ENCODE measurements at places on chromosomes 4 and X.

GRCh38 chrX:100609591-100609990 lies 24.9 kb downstream of the TNMD start:
- no peaks in the 10 kb centered on the region for H3K27me3 ChIP-seq
- no peaks in the 10 kb centered on the region for H3K36me3 ChIP-seq
- no peak overlapping the region for H3K4me3 ChIP-seq
- no peaks in the 10 kb centered on the region for H3K4me1 ChIP-seq
- DNase-seq = no peak
- no peak overlapping the region for H3K27ac ChIP-seq

DNA sequence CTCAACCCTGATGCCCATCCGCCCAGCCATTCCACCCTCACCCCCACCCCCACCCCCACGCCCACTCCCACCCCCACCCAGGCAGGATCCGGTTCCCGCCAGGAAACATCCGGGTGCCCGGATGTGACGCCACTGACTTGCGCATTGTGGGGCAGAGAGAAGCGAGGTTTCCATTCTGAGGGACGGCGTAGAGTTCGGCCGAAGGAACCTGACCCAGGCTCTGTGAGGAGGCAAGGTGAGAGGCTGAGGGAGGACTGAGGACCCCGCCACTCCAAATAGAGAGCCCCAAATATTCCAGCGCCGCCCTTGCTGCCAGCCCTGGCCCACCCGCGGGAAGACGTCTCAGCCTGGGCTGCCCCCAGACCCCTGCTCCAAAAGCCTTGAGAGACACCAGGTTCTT lies at the start of gene MAGEA1:
TSS of gene MAGEA1 (plus strand) at position 154 of the 400 bp plus-strand sequence. CDS start 3,106 bp downstream, outside the sequence.
- H3K27me3 ChIP-seq = no peaks in the 10 kb centered on the region
- no peak within 1 kb of the TSS for H3K27ac ChIP-seq
- H3K4me3 ChIP-seq = no peak within 1 kb of the TSS
- H3K4me1 ChIP-seq = no peaks in the 10 kb centered on the region
- no peaks in the 10 kb centered on the region for H3K36me3 ChIP-seq

DNA sequence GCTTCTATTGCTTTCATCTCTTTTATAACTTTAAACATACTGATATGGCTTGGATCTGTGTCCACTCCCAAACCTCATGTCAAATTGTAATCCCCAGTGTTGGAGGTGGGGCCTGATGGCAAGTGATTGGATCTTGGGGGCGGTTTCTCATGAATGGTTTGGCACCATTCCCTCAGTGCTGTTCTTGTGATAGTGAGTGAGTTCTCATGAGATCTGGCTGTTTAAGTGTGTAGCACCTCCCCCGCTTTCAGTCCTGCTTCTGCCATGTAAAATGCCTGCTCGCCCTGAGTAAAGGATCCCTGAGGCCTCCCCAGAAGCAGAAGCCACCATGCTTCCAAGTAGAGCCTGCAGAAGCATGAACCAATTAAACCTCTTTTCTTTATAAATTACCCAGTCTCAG lies 17.7 kb downstream of the MND1 start:
- H3K4me3 ChIP-seq = no peak overlapping the region
- H3K27ac ChIP-seq = no peak overlapping the region
- H3K4me1 ChIP-seq = no peaks in the 10 kb centered on the region
- no peaks in the 10 kb centered on the region for H3K27me3 ChIP-seq
- H3K36me3 ChIP-seq = no peaks in the 10 kb centered on the region

DNA sequence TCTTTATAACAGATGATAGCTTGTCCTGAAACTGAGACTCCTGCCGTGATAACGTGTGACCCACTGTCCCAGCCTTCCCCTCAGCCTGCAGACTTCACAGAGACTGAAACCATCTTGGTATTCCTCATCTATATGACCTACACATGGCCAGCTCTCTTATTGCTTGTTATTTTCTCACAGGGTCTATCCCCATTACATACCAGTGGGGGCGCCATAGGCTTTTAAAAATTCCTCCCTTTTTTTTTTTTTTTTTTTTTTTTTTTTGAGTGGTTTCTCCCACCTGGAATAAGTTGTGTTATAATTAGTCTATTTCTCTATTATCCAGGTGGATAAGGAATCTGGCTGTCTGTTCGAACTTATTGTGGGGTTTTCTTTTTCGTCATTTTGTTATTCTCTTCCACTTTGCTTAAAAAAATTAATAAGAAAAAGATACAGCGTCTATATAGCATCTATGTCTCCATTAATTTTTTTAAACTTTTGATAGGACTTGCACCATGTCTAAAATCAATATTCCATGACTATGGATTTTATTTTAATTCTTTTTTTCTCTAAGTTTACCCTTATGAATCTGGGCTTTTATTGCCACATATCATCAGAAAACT lies 47.2 kb downstream of the GYG2 start:
- H3K4me1 ChIP-seq = no peaks in the 10 kb centered on the region
- H3K27ac ChIP-seq = no peak overlapping the region
- H3K27me3 ChIP-seq = no peaks in the 10 kb centered on the region
- no peak for DNase-seq
- H3K4me3 ChIP-seq = no peak overlapping the region
- H3K36me3 ChIP-seq = no peaks in the 10 kb centered on the region

DNA sequence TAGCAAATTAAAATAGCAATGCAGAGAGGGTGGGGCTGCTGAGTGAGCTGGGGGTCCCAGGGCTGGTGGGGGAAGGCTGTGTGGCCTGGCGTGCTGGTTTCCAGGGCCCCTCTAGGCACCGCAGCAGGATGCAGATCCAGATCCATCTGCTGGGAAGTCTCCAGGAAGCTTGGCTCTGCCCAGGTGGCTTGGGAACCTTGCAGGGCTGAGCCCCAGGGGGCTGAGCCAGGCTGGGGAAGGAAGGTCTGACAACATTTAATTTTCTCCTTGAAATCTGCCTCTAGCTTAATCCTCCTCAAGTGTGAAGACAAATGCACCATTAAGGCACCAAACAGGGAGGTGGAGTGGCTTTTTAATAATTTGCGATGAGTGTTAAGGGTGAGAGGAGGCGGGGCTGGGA lies 31.7 kb downstream of the SORCS2 start:
- H3K4me1 ChIP-seq = no peaks in the 10 kb centered on the region
- no peaks in the 10 kb centered on the region for H3K36me3 ChIP-seq
- no peak overlapping the region for H3K27ac ChIP-seq
- H3K27me3 ChIP-seq = no peaks in the 10 kb centered on the region

- no peaks in the 10 kb centered on the region for H3K4me1 ChIP-seq
- H3K27me3 ChIP-seq = no peaks in the 10 kb centered on the region
These were observed 45.8 kb downstream of the TNIP3 start for GRCh38 chr4:121118344-121118743.

DNA sequence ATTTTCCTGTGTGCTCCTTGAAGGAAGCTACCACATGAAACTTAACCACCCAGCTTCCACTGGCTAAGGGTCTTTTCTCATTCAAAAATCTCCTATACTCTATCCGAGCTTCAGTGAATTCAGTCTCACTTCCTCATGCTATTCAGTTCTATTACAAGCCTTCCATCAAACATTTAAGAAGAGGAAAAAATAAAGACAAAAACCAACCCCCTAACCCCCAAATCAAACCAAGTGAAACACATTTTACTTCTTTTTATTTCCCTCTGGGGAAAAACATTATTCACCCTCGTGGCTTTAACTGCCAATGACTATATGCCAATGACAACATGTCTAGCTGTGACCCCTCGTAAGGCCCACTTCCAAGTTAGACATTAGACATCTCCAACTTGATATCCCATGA lies 16.2 kb upstream of the WDR19 start:
- H3K4me3 ChIP-seq = no peak overlapping the region
- no peaks in the 10 kb centered on the region for H3K4me1 ChIP-seq

- H3K4me3 ChIP-seq = no peak overlapping the region
- no peak for DNase-seq
- H3K4me1 ChIP-seq = no peaks in the 10 kb centered on the region
- H3K27ac ChIP-seq = no peak overlapping the region
These were observed 200.5 kb downstream of the FAM133A start for GRCh38 chrX:93874554-93874953.

DNA sequence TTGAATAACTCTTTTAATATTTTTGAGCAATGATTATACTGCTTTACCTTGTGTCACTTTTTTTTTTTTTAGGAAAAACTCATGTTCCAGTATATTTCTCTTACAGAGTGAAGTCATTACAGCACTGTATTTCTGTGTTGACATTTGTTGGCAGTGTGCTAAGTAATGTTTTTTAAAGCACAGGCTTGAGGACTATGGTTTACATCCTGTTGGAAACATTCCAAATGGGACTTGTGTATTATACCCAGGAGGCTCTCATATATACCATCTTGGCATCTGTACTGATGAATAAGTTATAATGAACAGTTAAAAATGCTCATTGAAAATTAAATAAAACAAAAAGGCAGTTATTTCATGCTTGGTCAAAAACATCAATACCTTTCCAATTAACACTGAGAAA lies 33.8 kb downstream of the CEP44 start:
- H3K36me3 ChIP-seq = peaks cover 10% of the 10 kb centered on the region
- no peak overlapping the region for H3K4me3 ChIP-seq
- H3K27me3 ChIP-seq = no peaks in the 10 kb centered on the region

DNA sequence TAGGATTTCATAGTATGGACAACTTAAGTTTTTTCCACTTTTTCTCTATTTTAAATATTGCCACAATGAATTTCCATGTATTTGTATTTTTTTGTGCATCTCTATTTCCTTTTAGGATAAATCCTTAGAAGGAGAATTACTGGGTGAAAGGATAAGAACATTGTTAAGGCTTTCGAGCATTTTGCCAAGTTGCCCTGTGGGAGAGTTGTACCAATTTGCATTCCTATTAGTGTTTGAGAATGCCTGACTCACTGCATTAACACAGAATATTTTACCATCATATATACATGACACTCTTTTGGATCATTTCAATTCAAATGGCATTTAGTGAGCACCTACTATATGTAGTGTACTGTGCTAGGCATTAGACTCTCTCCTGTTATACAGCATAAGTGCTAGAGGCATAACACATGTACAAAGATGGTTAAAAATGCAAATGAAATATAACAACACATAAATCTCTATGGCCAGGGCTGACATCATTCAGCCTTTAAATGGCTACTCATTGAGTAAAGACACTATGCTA lies 57.0 kb downstream of the PLAC1 start:
- H3K4me3 ChIP-seq = no peak overlapping the region
- H3K4me1 ChIP-seq = no peaks in the 10 kb centered on the region
- H3K36me3 ChIP-seq = no peaks in the 10 kb centered on the region
- no peaks in the 10 kb centered on the region for H3K27me3 ChIP-seq
- no peak overlapping the region for H3K27ac ChIP-seq

DNA sequence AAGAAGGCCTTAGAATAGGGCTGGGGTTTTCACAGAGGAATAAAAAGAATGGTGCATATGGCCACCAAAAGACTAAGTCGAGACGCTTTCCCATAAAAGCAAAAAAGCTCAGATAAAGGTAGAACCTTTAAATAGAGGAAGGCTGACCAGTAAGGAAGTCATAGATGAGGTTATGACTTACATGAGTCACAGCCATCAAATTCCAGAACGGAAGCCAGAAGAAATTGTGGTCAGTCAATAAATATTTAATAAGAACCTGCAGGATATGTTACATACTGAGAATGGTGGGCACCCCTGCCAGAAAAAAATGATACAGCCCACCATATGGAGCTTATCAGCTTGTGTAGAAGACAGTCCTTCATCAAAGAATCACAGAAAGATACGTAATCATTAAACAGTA lies 120.1 kb downstream of the MANBA start:
- no peak overlapping the region for H3K27ac ChIP-seq
- no peak for DNase-seq
- H3K4me3 ChIP-seq = no peak overlapping the region

GRCh38 chrX:115892787-115893671 lies 277.5 kb upstream of the AGTR2 start:
- DNase-seq = peak; percentile 74
- H3K4me1 ChIP-seq = peaks cover 2% of the 10 kb centered on the region
- no peaks in the 10 kb centered on the region for H3K27me3 ChIP-seq

All from ascending aorta (tissue), 2 donors.